ENCODE measurements at places on chromosomes 5 and 9.

DNA sequence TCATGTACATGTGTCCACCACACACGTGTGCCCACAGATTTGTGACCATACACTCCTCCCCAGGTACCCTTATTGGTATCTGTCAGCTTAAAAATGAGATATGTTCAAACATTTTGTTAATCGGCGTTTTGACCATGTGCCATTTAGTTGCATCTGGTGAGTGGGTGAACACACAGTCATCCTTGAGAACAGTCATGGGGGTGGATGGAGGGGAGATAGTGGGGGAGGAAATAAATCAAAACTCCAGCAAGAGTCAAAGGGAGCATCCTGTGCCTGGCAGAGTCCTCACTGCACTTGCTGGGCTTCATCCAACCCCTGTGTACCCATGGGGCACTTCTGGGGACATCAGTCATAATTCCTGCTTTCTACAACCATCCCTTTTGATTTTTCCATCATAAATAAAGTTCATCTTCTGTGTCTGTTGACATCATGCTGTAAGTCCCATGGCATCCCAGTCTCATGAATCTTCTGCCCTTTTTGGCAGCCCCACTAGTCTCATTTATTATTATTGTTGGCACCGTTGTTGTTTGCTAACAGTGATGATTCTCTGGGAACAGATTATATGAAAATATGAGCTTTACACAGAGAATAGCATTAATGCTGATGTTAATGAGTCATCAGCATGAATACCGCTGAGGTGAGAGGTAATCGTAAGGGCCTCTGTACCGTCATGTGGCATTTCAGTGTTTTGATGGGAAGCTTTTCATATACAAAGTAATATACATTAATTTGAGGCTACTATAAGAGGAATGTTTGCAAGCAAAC lies 24.4 kb upstream of the CLK4 start:
- DNase-seq = no peak

DNA sequence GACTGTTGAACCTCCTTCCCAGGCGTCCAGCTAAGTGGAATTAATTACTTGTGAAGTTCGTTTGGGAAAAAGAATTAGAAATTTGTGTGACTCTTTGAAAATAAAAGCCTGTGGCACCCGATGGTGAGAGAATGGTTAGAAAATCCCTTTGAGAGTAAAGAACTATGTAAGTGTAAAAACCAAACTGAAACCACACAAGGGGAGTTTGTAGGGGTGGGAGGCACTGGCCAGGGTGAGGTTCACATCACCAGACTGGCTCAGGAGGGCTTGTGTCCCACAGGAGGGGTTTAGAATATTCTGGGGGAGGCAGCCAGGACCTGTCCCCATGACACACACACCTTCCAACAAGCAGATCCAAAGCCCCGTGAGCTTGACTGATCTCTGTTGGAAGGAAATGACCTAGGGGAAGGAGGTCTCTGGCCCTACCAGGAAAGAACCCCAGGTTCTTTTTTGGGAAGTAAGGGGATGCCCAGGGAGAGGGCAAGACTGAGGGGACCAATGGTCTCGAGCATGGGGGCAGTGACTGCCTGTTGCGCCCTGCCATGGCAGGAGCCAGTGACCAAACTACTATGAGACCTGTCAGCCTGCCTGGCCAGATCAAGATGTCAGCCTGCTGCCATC lies 4.3 kb downstream of the SPATA24 start:
- no peak for DNase-seq

DNA sequence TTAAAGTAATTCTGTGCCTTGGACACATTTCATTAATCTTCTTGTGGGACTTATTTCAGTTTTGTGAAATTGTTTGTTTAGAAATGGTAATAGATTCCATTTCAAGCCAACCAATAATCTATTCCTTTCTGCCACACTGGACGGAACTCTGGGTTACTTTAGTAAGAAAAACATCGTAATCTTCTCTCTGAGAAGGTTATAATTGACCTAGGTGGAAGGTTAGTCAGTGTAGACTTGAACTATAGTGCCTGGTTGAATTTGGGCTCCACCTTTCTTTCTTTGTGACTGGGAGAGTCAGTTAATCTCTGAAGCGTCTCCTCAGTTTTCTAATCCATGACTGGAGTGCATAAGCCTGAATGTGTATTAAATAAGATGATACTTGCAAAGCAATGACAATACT lies 89.7 kb upstream of the PRLR start:
- DNase-seq = no peak

GRCh38 chr9:89234205-89235067 lies 55.8 kb upstream of the SHC3 start:
- no peak for DNase-seq

GRCh38 chr5:167392240-167392639 lies 899.2 kb upstream of the WWC1 start:
- no peak for DNase-seq

- no peak for DNase-seq
These were observed 178.5 kb downstream of the ADAMTS12 start for GRCh38 chr5:33713136-33713765.

All from stimulated activated naive CD4-positive, alpha-beta T cell (primary cell).